ENCODE measurements at places on chromosomes 6 and 20.

DNA sequence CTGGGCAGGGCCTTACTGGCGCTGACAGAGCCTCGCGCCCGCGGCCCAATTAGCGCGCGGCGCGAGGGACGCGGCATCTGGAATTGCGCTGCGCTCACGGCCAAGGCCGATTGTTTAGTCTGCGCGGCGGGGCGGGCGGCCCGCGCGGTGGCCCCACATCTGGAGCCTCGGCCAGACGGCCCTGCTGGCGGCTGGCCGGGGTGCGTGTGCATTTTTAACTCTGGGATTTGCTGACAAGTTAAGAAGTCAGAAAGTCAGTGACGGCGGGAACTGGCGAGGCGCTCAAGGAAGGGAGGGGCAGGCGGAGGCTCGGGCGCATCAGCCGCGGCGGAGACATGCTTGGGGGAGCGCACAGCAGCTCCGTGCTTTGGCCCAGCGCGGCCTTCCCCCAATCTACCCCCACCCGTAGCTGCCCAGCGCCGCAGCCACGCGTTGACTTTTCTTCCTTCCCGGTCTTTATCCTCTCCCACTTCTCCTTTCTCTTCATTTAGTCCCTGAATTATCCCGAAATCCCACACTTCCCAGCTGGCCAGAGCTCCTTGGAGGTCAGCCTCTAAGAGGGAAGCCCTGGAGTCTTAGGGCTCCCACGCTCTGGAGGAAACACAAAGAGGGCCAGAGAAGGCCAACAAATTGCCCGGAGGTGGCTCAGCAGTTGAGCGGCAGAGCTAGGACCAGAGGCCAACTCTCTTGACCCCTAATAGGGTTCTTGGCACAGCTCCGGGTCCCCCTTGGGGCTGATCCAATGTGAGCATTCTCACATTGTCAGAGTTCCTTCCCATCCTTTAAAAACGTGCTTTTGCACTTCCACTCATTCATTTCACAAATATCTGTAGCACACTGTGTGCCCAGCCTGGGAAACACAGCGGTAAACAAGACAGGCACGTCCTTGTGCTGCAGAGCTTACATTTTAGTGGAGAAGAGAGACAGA lies 40.8 kb upstream of the FOXP4 start:
- peak; percentile 39 for DNase-seq

GRCh38 chr6:141483598-141484061 lies 649.1 kb upstream of the GJE1 start:
- DNase-seq = peak; percentile 94

- DNase-seq = no peak
Observed at GRCh38 chr6:142686507-142686887, 258.5 kb downstream of the HIVEP2 start.

GRCh38 chr6:70955441-70956190 lies 1.2 kb downstream of the B3GAT2 start:
- DNase-seq = peak; percentile 45

- peak; percentile 52 for DNase-seq
Observed at GRCh38 chr6:408599-409102, 17.1 kb downstream of the IRF4 start.

DNA sequence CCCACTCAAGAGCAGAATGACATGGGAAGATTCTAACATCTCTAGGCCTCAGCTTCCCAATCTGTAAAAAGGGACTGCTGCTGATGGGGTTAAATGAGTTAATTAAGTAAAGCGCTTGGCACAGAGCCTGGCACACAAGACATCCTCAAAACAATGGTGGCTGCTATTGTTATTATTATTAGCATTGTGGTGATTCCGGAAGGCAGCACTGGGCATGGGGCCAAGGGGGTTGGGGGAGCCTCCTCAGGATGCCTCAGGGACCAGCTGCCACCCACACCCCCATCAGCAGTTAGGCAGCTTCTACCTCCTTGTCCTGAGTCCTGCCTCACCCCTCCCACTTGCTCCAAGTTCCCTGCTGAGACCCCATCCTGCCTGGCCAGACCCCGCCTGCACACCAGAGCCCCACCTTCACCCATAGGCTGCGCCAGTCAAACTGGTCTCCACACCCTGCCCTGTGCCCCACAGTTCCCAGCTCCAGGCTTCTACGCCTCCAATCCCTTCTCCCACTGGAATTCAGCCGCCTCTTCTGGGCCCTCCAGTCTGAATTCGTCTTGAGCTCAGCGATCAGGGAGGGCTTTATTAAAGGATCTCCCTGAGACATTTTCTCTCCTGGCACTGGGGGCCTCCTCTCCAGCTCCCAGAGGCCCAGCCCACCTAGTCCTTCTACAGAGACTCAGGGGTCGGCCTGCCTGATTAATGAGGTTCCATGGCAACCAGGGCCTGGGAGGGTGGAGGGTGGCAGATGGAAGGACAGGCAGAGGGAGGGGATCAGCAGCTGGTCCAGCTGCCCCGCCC lies 1.5 kb downstream of the E2F1 start:
- DNase-seq = no peak

GRCh38 chr6:105967917-105968602 lies 118.1 kb upstream of the PRDM1 start:
- no peak for DNase-seq

GRCh38 chr6:170255426-170256125 lies 35.3 kb downstream of the DLL1 start:
- DNase-seq = no peak

DNA sequence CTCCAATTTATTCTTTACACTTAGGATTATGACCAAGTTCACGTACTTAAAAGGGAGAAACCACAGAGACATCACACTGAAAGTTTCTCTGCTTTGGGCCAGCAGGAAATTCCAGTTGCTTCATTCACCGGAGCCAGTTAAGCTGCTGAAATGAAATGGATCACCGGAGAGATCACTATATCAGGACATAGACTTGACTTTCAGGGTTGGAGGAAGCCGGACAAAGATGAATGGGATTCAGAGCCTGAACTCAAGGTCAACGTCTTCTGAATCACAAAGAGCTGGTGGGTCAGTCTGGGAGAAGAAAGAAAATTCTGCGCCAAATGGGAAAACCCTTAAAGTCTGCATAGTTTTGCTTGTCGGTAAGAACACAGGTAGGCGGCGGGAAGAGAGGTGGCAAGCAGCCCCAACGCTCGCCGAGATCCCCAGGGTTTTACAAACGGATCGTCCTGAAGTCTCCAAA lies 81.9 kb upstream of the CCDC28A start:
- DNase-seq = peak; percentile 63

DNA sequence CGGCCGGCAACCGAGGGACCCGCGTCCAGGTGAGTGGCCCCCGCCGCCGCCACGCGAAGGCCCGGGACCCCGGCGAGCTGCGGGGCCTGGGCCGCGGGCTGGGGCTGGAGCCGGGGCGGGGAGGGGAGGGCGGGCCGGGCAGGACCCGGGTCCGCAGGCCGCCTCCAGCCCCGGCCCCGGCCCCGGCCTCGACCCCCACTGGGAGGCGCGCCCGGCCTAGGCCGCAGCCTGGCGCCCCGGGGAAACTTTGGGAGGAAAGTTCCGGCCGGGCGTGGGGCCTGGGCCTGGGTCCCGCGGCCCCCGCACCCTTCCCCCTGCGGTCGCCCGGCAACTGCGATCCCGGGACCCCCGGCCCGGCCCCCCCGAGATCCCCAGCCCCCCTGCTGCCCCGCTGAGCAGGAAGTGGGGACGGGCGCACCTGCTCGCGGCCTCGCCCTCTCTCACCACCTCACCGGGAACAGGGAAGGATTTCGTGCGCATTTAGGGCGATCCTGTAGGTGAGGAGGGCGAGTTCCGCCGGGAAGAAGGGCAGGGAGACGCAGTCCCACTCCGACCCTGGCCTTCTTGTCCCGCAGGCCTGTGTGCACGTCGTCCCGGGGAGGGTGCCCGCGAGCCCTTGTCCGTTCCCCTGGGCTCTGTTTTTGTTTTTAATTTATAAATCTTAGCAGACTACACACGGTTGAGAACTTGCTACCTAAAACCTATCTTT lies 402 bp downstream of the OSBPL2 start:
- DNase-seq = no peak

DNA sequence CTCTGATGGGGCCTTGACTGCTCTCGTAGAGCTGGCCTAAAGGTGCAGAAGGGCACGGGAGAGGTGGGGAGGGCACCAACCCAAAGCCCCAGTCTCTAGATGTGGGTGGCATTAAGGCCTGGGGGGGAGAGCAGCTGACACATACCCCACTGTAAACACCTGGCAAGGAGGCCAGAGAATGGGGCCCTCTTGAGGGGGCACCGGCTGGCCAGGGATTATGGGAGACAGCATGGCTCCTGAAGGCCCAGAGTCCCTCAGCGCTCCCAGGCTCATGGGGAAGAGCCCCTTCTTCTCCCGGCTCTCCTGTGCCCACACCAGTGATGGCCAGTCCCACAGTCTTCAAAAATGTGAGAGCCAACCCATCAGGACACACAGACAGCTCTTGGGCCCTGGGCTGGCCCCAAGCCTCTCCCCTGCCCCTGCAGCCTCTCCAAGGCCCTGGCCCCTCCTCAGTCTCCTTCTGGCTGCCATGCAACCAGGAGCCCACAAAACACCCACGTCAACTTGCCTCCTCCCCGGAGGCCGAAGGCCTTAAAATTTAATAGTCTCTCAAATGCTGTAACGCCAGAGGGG lies 58.2 kb upstream of the FOXP4 start:
- no peak for DNase-seq

DNA sequence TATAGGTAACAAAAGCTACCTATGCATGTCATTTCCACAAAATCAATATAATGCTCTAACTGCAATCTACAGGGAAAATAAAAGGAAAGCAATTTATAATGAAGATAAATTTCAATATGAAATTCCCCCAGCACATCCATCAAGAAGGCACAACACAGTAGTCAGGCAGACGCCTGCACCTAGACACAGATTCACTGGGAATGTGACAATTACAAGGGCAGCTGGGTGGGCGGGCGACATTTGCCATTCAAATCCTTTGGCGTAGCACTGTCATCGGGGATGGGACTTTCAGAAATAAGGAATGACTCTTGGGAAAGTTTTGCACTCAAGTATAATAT lies 60.4 kb downstream of the SULF2 start:
- DNase-seq = no peak

GRCh38 chr6:12995419-12995818 lies 278.9 kb downstream of the PHACTR1 start:
- no peak for DNase-seq

DNA sequence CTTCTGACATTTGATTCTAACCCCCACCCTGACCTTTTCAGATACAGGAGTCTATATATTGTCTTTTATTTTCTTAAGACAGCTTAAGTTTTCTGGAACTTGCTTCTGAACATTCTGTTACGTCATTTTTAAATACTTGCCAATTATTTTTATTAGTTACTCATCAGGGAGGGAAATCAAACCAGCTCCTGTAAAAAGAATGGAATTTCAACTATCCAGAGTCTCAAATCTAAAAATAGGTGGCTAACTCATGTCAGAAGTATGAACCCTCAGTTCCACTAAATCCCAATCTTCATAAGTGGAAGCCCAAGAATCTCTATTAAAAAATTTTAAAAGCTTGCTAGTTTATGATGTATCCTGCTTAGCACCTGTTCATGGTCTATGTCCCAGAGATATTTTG lies 900.0 kb downstream of the KIF16B start:
- DNase-seq = peak; percentile 12

DNA sequence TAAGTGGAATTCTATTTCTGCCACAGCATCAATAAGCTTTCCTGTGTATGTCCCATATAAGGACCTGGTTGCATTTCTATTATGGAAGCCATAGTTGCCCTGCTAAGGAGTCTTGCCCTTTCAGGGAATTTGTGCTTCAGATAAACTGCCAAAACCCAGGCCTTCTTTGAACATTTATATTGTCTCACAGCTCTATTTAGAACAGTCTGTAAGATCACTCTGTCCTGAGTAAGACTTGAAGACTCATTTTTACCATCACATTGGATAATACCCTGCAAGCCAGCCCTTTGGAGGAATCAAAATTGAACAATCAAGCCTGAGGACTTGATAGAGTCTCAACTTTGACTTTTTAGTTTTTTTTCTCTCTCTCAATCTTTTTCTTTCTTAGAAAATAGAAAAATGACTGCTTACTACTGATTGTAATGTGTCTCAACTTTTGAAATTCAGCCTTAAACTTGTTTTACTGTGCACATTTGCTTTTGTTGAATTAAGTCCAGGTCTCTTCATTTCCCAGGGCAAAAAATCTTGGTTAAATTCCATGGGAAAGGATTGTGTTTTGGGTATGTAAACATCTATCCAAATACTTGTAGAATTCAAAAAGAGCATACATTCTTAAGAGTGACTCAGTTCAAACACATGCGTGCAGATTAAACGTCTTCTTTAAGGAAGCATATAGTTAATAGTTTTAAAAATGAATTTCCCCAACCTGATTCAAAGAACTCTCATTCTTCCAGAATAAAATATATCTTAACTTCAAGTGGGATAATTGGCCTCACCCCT lies 91.2 kb downstream of the PLCB1 start:
- DNase-seq = peak; percentile 56

DNA sequence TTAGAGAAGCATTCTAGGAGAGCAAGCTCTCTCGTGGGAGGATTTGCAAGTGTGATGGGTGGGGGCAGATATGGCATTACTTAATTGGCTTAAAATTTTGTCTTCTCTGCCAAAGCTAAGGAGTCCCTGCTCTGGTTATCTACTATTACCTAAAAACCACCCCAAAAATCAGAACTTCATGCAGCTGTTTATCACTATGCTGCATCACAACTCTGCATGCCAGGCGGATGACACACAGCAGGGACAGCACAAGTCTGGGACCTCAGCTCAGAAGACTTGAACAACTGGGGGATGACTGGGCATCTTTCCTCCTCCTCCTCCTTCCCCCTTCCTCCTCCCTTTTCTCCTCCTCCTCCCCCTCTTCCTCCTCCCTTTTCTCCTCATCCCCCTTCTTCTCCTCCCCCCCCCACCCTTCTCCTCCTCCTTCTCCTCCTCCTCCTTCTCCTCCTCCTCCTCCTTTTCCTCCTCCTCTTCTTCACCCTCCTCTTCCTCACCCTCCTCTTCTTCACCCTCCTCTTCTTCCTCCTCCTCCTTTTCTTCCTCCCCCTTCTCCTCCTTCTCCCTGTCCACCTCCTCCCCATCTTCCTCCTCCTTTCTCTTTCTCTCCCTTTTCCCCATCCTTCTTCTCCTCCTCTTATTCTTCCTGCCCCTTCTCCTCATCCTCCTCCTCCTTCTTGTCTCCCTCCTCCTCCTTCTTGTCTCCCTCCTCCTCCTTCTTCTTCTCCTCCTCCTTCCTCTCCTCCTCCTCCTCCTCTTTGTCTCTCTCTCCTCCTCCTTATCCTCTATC lies 218.6 kb upstream of the PMEPA1 start:
- peak; percentile 46 for DNase-seq

GRCh38 chr6:113676968-113677367 lies 180.2 kb upstream of the MARCKS start:
- DNase-seq = no peak

GRCh38 chr6:28586962-28587745 lies 61.5 kb downstream of the GPX5 start:
- DNase-seq = peak; percentile 47

- no peak for DNase-seq
Observed at GRCh38 chr6:79543411-79543810, 6.2 kb upstream of the LCA5 start.

- DNase-seq = peak; percentile 50
Observed at GRCh38 chr6:27031302-27031701, 216.2 kb upstream of the PRSS16 start.

DNA sequence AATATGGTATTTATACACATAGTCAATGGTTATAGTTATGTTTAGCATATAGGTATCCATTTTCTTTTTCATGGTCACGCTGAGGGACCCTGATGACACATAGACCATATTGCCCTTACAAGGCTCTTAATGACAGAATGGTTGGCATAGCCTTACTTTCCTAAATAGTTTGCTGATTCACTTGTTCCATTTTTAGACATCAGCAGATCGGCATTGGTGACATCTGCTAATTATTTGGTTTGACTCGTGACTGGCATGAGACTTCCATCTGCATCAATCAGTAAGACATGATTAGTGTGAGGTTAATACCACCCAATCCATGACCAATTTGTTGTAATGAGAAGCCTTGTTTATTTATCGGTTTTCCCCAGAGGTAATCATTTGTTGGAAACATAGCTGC lies 309.7 kb downstream of the ALDH8A1 start:
- DNase-seq = no peak
